Inflammatory macrophage treated with lipopolysaccharide for 1 hour (primary cell): ENCODE measurements at places on chromosomes 2 and 18.

DNA sequence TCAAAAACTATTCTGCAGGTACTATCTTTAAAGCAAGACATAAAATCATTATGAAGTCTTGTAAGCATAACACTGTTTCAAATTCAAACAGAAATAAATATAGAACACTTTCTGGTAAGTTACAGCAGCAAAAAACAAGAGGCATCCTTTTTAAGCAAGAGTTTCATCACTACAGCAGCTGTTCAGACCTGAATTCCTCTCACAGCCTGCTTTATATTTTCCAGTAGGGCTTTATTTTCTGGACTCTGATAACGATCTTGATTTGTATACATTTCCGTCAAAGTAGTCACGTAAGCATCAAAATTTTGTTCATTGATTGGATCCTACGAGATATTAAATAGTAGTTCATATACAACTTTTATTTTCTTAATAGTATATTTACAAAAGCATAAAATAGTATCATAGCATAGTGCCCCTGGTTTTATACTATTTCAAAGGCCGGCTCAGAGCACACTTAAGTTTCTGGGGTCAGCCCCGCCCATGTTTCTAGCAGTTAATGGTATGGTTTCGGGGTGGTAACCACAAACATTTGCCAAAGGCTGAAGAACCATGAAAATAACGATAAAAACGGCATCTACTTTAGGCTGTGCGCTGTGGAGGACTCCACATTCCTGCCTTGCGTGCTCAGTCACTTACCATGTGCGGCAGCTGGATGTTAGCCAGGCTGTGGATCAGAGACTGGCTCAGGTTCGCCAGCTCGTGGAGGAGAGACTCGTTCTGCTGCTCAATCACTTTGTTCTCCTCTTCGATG lies 47.5 kb upstream of the PXDN start:
- no peak for DNase-seq

DNA sequence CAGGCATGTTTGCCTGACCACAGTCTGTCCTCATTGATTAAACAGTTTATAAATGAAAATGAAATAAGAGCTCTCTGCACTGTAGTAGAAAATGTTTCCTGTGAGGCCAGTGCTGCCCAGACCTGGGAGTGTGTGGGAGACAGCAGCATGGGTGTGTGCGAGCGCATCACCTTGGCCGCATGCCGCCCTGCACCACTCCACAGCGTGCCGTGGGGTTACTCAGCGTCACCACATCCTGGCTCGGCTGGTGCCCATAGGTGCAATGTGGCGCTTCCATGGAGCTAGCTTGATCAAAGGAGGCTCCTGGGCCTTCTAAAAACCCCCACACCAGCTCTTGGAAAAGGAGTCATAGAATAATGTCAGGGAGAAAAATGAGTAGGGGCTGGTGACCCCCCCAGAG lies 76.0 kb upstream of the EPC2 start:
- DNase-seq: no peak

GRCh38 chr2:213740453-213740852 lies 456.2 kb downstream of the SPAG16 start:
- DNase-seq: no peak

DNA sequence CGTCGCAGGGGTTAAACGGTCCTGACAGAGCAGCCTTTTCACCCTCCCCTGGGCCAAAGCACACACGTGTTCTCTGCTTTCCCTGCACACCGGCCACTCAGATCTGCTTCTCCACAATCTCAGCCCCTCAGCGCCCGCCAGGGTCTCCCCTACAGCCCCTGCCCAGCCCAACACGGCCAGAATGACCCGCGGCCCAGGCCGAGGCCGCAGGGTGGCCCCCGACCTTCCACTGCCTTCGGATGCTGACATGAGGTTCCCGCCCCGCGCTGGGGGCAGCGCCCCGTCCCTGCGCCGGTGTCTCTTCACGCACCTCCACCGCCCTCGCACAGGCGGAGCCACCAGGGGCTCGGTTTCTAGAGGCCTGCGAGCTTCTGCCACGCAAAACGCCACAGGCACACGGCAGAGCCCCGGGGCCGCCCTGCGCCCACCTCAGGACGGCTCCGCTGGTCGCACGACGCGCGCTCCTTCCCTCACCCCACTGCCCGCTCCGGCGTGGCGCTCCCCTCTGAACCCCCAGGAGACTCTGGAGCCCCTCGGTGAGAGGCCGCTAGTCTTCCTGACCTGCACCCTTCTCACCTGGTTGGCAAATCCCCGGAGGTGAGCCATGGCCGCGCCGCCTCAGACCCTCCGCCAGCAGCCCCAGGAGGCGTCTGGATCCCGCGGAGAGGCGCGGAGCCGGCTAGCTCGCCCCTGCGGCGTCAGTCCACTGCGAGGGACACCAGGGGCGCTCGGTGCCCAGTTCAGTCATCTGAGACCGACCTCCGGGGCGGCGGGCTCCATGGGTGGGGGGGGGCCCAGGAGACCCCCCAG lies 749 bp downstream of the STK25 start:
- DNase-seq: peak; percentile 39

GRCh38 chr2:202847693-202848524 lies 23.7 kb downstream of the ICA1L start:
- peak; percentile 3 for DNase-seq

DNA sequence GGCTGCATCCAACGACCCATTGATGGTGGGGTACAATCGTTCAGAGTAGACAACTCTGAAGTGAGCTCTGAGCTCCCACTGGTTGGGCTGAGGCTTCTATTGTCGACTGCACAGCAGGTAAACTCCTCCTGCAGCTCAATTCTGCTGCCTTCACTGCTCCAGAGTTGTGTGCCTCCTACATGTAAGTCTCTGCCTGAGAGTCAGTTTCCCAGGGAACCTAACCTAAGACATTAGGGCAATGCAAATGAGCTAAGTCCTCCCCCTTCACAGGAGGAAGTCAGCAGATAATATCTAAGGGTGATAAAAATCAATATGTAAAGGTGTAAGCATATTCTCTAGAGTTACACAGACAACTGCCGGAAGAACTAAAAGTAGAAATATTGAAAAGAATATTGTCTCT lies 22.5 kb upstream of the ACYP2 start:
- no peak for DNase-seq

- peak; percentile 13 for DNase-seq
Measured at GRCh38 chr2:23489471-23490322, 104.7 kb downstream of the KLHL29 start.

- DNase-seq: no peak
Measured at GRCh38 chr18:35335866-35336265, 8.4 kb downstream of the ZNF24 start.

- DNase-seq: no peak
Measured at GRCh38 chr2:204665207-204665606, 119.9 kb downstream of the PARD3B start.

- DNase-seq: no peak
Measured at GRCh38 chr18:2512059-2512458, 59.2 kb downstream of the METTL4 start.

- no peak for DNase-seq
Measured at GRCh38 chr2:27441958-27442919, at the start of gene KRTCAP3. TSS of gene KRTCAP3 (plus strand) at chr2:27442381. CDS start at chr2:27442413, 32 bp downstream.

- DNase-seq: no peak
Measured at GRCh38 chr2:212177724-212178123, 360.9 kb downstream of the ERBB4 start.
